Activated T-helper 9 cell treated with anti-CD3 and anti-CD28 coated beads, Interleukin-2, amount 50 U/mL, for 16 hours (primary cell): ENCODE measurements at places on chromosomes 16 and 17.

DNA sequence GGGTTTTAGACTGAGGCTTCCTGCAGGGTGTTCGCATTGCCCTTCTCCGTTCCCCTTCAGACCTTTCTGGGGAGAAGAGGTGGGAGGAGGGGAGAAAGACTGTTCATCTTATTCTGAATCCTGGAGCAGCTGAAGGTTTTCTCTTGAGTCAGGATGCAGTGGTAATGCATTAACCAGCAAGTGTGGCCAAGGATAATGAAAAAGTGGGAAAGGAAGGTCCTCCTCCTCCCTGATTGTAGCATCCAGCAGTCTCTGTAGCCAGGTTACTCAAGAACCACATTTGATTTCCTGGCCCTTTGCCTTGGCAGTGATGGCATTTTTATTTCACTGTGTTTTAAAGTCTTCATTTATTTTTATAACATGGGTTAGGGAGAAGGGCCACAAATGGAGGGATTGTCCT, 59.1 kb downstream of the CYLD start:
- DNase-seq: no peak

- DNase-seq: no peak
These were observed 37.2 kb upstream of the HS3ST3A1 start for GRCh38 chr17:13638855-13639458.

DNA sequence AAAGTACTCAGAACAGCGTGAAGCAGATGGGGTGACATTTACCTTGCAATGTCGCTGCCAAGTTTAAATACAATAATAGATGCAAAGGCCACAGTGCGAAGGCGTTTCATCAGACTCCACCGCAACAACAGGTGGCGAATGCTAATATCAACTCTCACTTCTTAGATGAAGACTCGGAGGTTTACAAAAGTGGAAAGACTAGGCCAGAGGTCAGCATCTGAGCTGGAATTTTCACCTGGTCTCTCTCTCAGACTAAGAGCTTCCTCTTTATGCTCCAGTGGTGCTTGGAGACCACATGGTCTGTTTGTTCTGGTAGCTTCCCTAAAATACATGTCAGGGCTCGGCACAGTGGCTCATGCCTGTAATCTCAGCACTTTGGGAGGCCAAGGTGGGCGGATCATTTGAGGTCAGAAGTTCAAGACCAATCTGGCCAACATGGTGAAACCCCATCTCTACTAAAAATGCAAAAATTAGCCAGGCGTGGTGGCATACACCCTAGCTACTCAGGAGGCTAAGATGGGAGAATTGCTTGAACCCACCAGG, 169.1 kb downstream of the XYLT1 start:
- no peak for DNase-seq

DNA sequence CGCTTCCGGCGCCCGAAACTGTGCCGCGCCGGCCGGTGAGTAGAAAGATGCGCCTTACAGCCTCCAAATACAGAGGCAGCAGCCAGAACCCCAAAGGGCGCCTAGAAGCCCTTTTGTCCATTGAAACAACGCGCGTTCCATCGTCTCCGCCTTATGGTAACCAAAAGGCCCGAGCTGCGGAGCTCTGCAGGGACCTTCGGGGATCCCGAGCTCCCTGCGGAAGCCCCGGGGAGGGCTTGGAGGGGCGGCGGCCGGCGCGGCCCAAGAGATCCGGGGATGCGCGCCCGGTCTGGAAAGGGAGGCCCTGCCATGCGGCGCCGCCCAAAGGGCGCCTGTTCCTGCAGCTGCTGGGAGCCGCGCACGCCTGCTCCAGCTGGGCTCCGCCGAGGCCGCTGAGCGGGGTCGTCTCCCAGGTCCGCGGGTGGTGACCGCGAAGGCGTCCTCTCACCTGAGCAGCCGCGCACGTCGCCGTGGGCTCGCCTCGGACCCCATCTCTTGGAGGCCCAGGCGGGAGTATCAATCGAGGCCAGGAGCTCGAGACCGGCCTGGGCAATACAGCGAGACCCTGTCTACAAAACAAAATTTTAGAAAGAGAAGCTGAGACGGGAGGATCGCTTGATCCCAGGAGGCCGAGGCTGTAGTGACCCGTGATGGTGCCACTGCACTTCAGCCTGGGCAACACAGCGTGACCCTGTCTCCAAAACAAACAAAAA, 742 bp upstream of the FBXO31 start:
- no peak for DNase-seq

- DNase-seq: no peak
These were observed 72.0 kb downstream of the SOX9 start for GRCh38 chr17:72192800-72193192.

GRCh38 chr17:45052052-45052772, 780 bp upstream of the DCAKD start:
- DNase-seq: peak; percentile 12

DNA sequence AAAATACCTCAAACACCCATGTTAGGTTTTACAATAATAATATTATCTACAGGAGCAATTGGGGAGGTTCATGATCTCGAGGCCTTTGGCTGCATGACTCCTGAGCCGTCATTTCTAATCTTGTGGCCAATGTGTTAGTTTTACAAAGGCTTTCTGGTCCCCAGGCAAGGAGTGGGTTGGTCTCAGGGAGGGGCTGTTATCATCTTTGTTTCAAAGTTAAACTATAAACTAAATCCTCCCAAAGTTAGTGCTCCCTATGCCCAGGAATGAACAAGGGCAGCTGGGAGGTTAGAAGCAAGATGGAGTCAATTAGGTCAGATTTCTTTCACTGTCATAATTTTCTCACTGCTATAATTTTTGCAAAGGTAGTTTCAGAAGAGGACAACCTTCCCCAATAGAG, 9.1 kb upstream of the CCL5 start:
- DNase-seq: no peak

DNA sequence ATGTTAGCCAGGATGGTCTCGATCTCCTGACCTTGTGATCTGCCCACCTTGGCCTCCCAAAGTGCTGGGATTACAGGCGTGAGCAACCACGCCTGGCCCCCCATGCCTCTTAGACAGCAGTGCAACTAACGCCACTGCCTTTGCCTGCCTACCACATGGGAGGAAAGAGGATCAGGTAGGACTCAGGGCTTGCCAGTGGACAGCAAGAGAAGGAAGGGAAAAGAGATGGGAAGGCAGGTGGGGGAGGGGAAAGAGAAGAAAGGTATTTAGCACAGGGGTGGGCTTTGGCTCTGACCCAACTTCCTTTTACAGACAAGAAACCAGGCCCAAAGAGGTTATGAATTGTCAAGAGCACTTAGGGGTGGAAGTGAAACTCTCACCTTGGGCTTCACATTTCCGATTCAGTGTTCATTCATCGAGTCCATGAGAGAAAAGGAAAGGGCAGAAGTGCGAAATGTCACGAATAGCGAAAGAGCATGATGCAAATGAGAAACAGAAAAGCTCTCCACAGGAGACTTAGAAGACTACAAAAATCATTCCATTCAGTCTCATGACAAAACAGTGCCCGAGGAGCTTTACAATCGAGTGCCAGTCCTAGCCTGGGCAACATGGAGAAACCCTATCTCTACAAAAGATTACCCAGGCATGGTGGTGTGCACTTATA, 36.4 kb downstream of the CDK5R1 start:
- DNase-seq: peak; percentile 10

- no peak for DNase-seq
These were observed 831.0 kb upstream of the EEF2KMT start for GRCh38 chr16:5928476-5929065.

- peak; percentile 94 for DNase-seq
These were observed 472 bp upstream of the ARHGDIA start for GRCh38 chr17:81871387-81872230.

GRCh38 chr17:47225436-47225858, 16.3 kb downstream of the MYL4 start:
- DNase-seq: no peak

DNA sequence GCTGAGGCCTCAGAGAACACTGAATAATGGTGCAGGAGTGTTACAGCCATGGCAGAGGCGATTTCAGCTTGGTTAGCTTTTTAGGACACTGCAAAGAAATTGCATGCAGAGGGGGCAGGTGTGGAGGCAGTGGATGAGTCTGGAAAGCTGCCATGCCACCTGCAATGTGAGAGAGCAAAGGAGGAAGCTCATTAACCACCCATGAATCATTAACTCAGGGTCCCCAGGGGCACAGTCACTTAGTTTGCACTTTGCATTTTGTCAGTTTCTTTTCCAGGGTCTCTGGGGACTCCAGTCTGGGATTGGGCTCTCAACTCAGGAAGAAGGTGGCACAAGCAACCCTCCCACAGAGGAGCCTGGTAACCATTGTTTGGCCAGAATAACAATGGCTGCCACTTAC, 132.9 kb downstream of the USP31 start:
- no peak for DNase-seq

DNA sequence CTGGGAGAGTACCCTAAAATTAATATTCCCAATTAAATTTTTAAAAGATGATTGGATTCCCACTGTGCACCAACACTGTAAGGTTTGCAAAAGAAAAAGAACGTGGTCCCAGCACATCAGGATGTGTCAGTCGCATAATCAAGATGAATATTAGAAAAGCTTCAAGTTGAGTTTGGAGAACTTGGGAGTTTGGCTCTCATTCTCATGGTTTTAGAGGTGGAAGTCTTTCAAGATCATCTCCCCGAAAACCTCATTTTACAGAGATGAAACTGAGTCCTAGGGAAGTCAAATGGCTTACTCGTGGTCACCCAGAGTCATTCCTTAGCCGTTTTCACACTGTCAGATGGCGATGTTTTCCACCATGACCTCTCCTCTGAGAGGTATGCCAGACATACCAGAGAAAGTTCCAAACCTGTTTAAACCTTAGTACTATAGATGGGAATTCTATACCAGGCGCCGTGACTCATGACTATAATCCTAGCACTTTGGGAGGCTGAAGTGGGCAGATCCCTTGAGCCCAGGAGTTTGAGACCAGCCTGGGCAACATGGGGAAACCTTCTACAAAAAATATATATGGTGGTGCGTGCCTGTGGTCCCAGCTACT, 1.2 kb downstream of the SEC14L1 start:
- DNase-seq: no peak

DNA sequence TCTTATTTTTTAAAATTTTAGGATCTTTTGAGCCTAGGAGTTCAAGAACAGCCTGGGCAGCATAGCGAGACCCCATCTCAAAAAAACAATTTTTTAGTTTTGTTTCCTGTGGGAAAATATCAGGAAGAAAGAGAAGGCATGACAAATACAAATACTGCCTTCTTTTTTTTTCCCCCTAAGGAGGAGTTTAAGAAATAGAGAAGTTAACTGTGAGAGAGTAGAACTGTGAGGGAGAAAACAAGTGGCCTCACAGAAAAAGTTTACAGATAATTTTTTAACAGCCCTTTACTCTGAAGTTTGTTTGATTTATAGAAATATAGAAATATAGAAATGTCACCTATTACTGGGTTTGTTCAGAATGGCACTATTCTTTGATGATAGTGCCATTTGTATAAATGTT, 21.1 kb downstream of the TTYH2 start:
- no peak for DNase-seq

DNA sequence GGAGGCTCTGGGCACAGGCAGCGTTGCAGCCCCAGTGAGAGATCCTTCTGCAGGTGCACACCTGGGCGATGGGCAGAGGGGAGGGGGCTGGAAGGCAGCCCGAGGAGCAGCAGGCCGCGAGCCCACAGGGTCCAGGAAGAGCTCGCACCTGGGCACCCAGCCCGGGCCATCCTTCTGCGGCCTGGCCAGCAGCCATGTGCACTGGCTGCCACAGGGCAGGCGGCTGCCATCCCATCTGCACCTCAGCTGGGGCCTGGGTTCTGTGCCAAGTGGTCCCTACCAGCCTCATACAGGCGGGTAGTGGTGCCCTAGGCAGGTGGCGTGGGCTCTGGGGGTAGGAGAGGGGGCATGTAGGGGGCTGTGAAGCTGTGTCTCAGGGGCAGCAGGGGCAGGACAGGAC, 197.2 kb downstream of the RBFOX3 start:
- DNase-seq: no peak

DNA sequence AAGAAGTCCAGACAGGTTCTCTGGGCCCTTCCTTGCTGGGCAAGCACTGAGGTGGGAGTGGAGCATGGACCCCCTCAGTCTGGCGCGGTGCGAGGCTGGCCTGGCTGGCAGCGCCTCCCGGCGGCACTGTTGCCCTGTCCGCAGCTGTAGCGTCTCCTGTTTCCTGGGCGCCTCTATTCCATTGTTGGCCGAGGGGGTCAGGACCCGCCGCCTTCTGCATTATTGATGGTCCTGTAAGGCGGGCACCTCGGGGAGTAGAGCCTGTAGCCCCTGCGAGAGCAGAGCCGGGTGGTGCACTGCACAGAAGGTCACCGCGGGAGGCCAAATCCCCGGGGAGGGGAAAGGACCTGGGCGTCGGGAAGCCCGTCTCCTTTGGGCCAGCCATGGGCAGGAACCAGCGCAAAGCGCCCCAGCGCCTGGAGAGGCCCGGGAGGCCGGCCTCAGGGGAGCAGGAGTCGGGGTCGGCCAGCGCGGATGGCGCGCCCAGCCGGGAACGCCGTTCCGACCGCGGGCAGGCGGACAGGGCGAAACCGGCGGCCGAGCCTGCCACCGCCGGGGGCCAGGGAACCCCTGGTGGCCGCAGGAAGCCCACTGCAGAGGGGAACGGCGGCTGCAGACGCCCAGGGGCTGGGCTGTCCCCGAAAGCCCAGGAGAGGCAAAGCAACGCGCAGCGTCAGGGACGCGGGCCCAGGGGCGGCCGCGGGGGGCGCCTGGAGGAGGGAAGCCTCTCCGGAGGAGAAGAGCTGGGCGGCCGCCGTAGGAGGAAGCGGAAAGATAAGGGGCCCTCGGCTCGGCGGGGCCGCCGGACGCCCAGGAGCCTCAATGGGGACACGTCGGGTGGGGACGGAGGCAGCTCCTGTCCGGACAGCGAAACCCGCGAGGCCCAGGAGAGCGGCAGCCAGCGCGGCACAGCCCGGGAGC, at the start of gene MYO15B:
MYO15B (plus strand) TSS at position 126 of the 921 bp plus-strand sequence; CDS start at position 384, 258 bp downstream.
- peak; percentile 45 for DNase-seq

GRCh38 chr17:35057332-35057915, 6.1 kb downstream of the RFFL start:
- DNase-seq: no peak

DNA sequence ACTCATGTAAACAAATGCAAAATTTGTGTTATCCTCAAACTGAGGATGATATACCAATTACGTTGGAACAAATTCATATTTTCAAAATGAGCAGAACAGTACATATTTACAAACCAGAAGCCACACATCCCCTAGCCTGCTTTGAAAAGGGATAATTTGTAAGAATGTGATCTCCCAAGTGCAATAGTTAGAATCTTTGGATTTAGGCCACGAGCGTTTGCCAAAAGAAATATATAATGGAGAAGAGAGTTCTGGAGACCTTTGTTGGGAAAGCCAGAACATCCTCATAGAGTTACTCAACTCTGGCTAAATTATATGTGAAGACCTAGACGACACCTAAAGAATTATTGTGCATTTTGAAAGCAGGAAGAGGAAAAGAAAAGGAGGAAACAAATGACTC, 449.3 kb downstream of the KCNJ2 start:
- no peak for DNase-seq

- no peak for DNase-seq
These were observed 5.0 kb downstream of the CA4 start for GRCh38 chr17:60154616-60155426.

GRCh38 chr17:43020789-43021740, 1.1 kb downstream of the VAT1 start:
- DNase-seq: no peak

GRCh38 chr16:70437582-70438557, 1.0 kb downstream of the ST3GAL2 start:
- no peak for DNase-seq

GRCh38 chr17:50076591-50077235, 18.4 kb upstream of the PDK2 start:
- no peak for DNase-seq
